ENCODE measurements at places on chromosomes 3 and 15.
A peak's percentile ranks its signal among the peaks of the same experiment; 100 is the strongest.

DNA sequence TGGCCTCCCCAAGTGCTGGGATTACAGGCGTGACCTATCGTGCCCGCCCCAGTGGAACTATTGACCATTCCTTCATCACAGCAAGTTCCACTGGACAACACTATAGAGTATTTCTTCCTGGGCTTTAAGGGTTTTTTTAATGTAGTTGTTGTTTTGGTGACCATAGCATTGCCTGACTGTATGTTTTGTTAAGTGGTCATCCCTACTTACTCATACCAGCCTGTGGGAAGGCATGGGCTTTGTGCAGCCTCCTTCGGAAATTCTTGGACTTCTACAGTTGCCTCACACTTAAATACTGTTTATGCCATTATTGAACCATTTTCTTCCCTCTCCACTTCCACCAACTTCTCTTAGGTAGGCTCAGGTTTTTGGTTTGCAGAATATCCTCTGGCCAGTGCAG is 19.9 kb upstream of the ALPK3 start:
- DNase-seq: no peak

DNA sequence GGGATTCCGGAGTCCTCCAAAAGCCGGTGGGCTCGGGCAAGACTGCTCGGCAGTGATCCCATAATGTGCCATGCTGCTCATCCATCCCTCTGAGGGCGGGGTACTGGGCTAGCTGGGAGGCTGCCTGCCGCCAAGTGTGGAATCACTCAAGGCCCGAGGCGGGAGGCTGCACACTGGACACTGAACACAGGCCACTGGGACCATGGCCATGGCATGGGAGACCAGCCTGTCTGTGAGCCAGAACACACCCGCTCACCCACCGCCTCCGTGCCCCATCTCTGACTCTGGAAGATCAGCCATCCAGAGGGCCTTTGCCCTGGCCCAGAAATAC is 1.4 kb downstream of the C3orf22 start:
- DNase-seq: no peak

DNA sequence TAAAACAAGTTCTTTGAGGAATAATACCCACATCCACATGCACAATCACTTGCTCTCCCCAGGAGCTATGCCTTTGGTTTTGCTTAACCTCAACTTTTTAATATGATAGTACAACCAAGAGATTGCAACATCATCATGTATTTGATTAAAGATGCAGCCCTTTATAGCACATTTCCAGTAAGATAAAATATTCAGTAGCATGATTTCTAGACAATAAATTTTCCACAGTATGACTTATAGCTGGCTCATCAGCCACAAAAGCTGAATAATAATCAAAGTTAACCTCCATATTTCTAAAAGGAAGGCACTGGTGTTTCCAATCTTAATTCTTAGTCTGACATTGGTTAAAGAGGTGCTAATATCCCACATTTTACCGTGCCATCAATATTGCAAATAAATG is 622.5 kb downstream of the TBL1XR1 start:
- DNase-seq: no peak

DNA sequence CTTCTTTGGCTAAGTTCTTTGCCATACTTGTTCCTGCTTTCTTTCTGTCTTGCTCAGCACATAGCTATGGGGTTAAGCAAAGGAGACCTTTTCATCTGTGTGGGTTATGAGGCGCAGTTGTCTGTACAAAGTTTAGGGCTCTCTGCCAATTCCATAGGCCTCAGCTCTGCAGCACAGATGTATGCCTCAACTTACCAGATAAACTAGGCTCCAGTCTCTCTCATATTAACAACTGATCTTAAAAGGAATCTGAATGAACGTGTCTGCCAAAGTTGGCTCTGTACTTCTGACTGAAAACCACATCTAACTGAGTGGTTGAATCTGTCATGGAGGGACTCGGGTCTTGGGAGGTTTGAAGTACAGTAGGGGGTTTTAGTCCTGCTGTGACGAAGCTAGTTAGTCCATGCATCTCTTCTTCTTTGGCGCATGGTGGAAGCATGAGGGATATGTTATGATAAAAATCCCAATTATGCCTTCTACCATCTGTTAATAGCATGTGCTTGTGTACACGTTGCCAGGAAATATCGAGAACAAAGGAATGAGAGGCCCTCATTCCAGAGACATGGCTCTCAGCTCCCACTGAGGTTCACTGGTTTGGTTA is 114.6 kb upstream of the TSC22D2 start:
- no peak for DNase-seq

- no peak for DNase-seq
Observed at GRCh38 chr15:40948706-40949473, 4.4 kb upstream of the CHAC1 start.

DNA sequence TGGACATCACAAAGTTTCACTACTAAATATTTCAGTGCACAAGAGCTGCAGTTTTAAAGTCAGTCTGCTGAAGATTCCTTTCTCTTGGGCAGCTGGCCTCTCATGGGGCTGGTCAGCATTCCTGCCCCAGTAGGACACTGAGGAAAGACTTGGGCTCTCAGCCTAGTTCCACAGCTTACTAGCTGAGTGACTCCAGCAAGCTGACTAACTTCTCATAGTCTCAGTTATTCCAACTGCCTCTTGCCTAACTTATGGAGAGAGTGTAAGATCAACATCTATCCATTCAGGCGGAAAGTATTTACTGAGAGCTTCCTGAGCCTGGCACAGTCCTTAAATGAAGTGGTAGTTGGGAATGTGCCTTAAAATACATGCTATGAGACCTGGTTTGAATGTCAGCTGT is 27.0 kb downstream of the TM4SF4 start:
- DNase-seq: peak; percentile 24

DNA sequence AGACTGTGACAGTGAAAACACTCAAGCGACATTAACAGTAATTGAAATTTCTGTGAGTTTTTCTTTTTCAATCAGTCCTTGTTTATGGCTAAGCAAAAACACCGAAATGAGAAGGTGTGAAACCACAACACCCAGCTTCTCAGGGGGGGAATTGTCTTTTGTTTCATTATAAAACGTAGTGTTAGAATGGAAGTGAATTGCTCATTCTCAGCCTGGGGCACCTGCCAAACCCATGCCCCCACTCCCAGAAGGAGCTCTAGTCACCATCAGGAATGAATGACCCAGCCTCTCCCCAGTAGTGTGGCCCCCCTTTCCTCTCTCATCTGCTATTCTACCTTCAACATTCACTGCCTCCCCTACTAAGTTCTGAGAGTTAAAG is 185.8 kb upstream of the CFAP20DC start:
- no peak for DNase-seq

DNA sequence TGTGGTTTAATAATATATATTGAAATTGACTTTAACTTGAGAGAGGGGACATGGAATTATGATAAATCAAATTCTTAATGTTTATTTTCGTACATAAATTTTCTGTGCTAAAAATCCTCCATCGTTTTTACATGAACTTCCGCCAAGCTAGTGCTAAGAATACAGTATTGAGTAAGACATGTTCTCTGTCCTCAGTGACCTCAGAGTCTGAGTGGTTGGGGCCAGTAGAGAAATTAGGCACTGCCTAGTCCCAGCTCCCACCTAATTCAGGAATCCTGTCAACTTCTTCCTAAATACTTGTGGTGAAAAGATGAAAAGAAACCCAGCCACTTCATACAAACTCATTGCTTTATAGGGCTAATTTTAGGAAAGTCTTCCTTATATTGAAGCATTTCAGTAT is 110.3 kb downstream of the PPP2R3A start:
- no peak for DNase-seq

DNA sequence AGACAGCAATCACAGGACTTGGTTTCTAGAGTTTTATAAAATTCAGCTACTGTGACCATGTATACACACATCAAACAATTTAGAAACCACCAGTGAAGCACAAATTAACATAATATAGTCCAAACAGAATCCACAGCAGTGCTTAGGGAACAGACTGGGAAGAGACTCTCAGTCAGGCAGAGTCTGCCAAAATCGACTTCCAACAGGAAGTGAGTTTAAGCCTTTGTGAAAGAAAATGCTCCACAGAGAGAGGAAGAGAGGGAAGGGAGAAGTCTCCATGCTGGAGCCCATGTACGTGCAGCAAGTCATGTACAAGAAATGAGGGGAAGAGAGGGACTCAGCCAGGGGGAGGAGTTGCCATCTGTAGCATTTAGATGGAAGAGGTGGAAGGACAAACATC is 172.6 kb downstream of the IL5RA start:
- no peak for DNase-seq

DNA sequence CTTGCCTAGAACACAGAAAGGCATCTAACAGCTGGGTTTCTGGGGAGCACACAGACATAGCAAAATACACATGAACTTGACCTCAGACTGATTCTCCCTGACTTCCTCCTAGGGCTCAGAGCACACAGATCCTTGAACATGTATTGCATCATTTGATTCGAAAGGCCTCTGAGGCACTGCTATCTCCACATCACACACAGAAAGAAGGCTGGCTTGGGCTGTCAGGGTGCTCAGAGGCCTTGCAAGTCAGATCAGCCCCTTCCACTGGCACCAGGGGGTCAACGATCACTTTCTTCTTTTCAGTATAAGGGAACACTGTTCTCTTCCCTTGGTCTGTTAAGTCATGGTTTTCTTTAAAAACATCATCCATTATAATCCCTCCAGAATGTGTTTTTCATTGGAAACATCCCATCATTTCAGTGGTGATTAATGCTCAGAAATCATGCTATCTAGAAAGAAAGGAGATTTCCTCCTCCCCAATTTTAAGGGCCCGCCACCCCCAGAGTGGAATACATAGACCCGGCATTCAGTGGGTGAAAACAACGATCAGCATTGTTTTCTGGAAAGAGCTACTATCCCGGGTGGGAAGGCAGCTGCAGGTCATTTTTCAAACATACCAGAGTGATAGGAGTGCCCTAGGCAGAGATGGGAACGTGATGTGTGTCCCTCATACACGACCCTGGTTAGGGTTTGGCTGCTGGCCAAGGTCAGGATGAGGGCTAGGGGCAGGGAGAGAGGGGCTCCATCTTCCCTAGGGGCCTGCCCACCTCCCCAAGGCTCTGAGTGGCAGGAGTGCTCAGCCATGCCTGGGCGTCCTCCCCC is 253.3 kb upstream of the LYSMD4 start:
- DNase-seq: no peak

GRCh38 chr15:89087161-89087829 is 961 bp upstream of the ABHD2 start:
- DNase-seq: no peak

DNA sequence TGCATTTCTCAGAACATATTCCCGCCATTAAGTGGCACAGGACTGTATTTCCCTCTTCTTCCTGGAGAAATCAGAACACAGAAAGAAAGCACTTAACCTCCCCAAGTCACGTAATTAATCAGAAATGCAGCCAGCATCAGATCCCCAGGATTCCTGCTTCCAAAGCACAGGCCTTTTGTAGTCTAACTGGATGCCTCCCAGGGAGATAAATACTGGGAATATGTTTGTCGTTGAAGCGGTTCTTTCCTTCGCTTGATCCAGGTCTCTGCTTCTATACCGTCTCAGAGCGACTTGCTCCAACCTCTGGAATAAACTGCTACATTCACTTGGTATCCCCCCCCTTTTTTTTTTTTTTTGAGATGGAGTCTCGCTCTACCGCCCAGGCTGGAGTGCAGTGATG is 198.6 kb downstream of the KBTBD8 start:
- DNase-seq: no peak

- DNase-seq: no peak
Observed at GRCh38 chr3:154684440-154684839, 254.4 kb upstream of the GPR149 start.

GRCh38 chr3:153835540-153835939 is 285.6 kb upstream of the ARHGEF26 start:
- DNase-seq: peak; percentile 28

DNA sequence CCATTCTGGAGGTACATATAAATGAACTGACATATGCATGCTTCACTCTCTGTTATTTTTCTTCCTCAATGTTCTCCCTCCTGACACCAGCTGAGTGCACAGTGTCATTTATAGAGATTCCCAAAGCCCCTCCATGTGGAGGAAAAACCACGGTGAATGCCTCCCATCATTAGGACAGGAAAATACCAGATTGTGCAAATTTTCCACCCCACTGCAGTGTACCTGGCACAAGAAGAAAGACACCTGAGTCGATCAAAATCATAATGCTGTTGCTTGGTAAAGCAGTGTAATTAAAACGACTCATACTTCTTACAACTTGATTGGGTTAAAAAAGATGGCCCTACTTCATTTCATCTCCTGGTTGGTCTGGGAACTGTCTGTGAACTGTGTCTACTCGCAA is 290.6 kb downstream of the IL5RA start:
- no peak for DNase-seq

GRCh38 chr3:133833880-133834620 is 28.4 kb downstream of the SRPRB start:
- no peak for DNase-seq
